ENCODE measurements at places on chromosomes 2 and 18.

- DNase-seq: no peak
Measured at GRCh38 chr2:42602218-42602875, 33.9 kb downstream of the MTA3 start.

- no peak for DNase-seq
Measured at GRCh38 chr2:42463570-42463969, 30.2 kb downstream of the KCNG3 start.

DNA sequence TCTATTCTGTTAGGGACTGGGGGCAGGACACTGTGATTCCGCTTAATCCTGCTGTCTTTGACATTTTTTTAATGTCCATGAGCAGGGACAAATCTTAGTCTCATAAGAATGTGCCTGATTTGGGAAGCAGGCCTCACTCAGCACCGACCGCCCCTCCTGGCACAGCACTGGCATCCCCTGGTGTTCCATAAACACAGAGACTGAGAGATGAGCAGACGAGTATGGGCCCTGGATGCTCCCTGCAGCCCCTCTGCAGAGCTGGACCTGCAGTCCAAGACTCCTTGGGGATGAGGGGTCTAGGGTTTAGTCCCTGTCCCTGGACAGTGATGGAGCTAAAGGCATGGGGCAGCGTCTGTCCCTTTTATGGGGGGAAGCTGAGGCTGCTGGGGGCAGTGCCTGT is 81.6 kb downstream of the NDUFA10 start:
- DNase-seq: no peak

DNA sequence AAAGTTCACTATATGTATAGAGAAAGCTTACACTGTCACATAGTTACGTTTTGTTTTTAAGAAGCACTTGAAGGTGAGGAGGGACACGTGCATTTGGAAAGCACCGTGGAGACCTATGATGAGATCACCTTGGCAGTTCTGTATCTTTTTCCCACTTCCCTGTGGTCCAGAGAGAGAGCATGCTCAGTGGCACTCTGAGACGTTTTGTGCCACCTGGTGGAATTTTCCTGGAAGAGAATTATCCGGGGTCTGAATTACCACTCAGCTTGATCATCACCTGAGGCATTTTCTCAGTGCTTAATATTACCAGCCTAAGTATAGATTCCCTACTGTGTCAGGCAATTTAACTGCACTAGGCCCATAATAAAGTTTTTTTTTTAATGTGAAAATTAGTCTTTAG is 469.4 kb upstream of the SMIM21 start:
- DNase-seq: peak; percentile 20

- no peak for DNase-seq
Measured at GRCh38 chr18:23062011-23062410, 73.3 kb upstream of the CABLES1 start.

GRCh38 chr18:3273042-3273441 is 11.1 kb downstream of the MYL12B start:
- DNase-seq: no peak

GRCh38 chr2:5617796-5618195 is 74.4 kb upstream of the SOX11 start:
- DNase-seq: no peak

GRCh38 chr2:157845081-157845480 is 31.0 kb downstream of the ACVR1 start:
- DNase-seq: no peak

DNA sequence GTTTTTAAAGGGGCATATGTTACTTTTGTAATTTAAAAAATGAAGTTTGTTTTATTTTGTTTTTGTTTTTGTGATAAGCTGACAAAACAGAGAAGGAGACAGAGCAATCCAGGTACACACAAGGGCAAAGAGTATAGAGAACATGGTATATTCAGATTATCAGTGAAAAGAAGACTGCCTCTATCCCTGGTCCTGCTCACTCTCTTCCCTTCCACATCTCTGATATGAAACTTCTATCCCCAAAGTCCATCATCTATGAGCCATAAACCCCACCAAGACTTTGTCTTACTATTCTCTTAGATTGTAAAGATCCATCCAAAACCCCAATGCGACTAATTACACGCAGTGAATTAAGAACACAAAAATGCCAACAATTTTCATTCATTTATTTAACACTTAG is 16.6 kb downstream of the ROCK2 start:
- no peak for DNase-seq

GRCh38 chr2:10208736-10209135 is 86.2 kb downstream of the RRM2 start:
- no peak for DNase-seq

DNA sequence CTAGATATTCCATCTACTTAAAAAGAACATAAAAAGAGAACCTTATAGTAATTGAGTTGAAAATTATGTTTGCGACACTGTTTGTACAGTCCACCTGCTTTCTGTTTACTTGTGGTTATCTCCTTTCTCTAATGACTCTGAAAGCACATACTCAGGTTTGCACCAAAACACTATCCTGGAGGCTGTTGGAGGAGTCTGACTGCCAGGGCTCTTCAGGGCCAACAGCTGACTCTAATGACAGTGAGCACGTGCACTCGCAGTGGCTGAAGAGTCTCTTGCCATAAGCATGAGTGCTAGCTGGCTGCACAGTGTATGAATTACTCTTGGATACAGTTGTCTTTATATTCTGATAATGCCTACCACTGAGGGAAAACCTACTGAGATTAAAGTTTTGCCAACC is 16.7 kb upstream of the GLS start:
- no peak for DNase-seq

DNA sequence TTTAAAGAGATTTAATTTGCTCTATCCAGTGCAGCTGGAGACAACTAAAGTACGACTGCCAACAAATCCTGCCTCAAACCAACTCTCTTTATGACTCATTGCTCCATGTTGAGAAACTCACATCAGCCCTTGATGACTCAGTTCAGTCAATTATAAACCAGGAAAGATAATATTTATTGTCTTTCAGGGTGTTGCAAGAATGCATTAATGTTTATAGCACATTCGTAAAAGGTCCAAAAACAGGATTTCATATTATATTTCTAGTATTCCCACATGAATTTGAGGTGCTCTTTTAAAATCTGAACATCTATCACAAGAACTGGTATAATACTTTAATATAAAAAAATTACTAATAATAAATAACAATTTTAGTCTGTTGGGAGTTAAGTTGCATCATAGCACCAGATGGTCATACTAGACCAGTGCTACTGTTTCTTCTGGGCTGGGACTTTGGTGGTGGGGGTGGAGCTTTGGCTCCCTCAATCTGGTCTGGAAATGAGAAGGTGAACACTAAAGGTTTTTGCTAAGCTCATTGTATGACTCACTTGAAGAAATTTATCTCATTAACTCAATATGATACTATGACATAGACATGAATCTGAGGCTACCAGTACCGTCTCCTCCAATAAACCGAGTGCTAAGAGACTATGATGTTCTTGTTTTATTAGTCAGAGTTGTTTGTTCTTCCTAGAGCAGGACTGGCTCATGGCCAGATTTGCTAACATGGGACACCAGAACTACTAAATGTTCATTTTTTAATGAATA is 26.6 kb upstream of the MAP3K20 start:
- peak; percentile 90 for DNase-seq

- DNase-seq: no peak
Measured at GRCh38 chr2:48322251-48322650, 207.7 kb upstream of the STON1 start.

GRCh38 chr2:84800194-84800805 is 80.6 kb downstream of the TRABD2A start:
- no peak for DNase-seq

- peak; percentile 69 for DNase-seq
Measured at GRCh38 chr2:162221064-162221463, 22.2 kb downstream of the FAP start.

- DNase-seq: peak; percentile 32
Measured at GRCh38 chr2:179263015-179263414, 1.6 kb downstream of the SESTD1 start.

DNA sequence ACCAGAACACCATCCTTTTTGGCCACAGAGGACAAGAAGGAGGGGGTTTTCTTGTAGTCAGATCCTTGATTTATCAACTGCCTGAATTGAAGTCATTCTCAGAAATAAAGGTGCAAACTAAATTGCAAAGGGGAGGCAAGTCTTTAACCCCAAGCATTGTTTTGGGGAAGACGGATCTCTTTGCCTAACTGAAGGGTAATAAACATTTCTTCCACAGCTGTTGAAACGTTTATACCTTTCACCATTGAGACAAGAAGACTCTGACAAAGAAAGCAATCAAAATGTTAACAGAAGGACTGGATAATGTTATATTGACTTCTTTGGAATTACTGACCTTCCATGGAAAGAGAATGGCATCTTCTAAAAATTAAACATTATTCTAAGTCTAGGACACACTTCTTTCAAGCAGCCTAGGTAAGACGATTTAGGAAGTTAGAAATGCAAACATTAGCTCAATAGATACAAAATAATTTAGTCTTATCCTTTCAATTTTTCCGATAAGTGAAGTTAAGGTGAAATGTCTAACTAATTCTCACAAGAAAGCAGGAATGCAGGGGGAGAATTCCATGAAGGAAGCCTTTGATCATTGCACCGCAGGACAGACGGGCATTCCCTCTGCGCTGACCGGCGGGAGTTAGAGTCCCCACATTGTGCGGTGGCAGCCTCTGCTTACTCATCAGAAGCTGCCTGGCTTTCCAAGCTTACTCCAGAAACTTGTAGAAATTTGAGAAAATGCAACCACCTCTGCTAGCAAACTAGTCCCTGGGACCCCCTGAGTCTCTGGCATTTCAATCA is 69.4 kb upstream of the COPS8 start:
- DNase-seq: no peak

- no peak for DNase-seq
Measured at GRCh38 chr2:70426341-70426740, 124.5 kb upstream of the FAM136A start.

- no peak for DNase-seq
Measured at GRCh38 chr2:176473177-176473576, 203.9 kb downstream of the MTX2 start.

DNA sequence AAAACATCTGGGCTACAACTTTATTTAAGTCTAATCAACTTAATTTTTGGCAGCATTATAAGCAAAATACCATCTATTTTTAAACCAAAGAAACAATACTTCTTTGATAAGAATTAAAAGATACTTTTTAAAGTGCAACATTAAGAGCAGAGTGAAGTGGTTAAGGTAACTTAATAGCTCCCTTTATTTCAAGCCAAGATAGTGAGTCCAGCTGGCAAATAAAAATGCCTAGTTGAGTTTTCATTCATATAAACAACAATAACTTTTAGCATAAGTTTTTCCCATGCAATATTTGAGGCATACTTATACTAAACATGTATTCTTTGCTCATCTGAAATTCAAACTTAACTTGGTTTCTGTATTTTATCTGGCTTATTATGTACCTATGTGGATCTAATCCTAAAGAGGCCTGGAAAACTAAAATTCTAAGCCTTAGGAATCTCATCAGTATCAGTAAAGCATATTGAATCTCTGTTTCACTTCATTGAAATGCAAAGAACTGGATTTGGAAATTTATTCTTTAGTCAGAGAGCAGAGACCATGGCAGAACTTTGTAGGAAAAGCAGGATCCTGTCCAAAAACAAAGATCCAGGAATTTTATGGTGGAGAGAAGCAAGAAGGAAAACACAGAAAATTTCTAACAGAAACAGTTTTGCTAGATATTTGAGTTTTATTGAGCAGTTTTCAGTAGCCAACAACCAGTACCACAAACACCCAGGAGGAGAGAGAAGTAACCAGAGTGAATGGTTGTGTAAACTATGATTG is 95.9 kb downstream of the COL3A1 start:
- DNase-seq: no peak

- no peak for DNase-seq
Measured at GRCh38 chr2:37740164-37740739, 68.8 kb upstream of the CDC42EP3 start.

DNA sequence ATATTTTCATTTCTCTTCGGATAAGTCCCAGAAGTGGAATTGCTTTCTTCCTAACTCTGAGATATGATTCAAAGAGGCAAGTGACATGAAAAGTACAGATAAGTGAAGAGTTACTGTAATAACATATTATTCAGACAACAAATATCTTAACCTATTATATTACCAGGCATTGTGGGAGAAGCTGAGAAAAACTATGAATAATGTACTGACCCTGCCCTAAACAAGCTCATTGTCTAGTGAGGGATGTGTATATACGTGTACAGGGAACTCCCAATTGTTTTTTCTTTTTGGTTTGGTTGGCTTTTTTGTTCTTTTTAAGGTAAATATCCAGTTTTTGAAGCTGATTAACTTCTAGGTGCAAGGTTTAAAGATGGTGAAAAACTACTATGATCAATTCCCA is 26.5 kb downstream of the NCKAP1 start:
- DNase-seq: no peak

- DNase-seq: no peak
Measured at GRCh38 chr2:196365923-196366322, 194.5 kb upstream of the STK17B start.

GRCh38 chr2:233414777-233415570 is 60.7 kb downstream of the DGKD start:
- no peak for DNase-seq

DNA sequence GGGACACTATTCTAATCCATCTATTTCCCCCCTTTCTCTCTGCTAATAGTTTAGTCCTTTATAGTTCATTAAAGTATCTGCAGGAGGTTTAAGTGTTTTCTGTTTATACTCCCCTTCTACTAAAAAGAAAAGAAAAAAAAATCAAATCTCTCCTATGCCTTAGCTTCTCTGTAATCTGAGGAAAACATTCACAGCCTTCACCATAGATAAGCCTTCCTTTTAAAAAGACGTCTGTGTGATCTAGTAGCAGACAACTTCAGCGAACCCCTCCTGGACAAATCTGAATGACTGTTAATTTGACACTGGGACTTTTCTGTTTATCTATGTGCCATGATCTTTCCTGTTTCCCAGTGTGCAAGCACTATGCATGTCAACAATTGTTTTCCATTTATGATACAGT is 70.4 kb upstream of the CDH19 start:
- DNase-seq: no peak
